ENCODE measurements at places on chromosomes 13 and 19.

GRCh38 chr13:97911311-97912138 lies 42.0 kb upstream of the IPO5 start:
- peak; percentile 62 for DNase-seq

DNA sequence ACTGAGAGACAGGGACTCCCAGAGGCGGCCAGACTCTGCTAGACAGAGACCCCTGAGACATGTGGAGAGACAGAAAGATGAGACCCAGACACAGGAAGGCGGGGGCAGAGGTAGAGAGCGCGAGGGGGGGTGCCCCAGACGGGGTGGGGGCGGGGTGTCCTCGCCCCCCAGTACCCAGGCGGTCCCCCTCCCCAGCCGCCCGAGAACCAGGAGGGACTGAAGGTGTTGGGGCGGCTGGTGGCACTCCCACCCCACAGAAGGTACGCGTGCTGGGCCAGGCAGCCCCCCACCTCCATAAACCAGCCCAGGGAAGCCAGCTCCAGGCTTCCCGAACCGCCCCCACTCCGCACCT lies 336 bp downstream of the SLC8A2 start:
- DNase-seq: no peak

GRCh38 chr13:43343645-43344044 lies 320.3 kb downstream of the DNAJC15 start:
- DNase-seq: no peak

DNA sequence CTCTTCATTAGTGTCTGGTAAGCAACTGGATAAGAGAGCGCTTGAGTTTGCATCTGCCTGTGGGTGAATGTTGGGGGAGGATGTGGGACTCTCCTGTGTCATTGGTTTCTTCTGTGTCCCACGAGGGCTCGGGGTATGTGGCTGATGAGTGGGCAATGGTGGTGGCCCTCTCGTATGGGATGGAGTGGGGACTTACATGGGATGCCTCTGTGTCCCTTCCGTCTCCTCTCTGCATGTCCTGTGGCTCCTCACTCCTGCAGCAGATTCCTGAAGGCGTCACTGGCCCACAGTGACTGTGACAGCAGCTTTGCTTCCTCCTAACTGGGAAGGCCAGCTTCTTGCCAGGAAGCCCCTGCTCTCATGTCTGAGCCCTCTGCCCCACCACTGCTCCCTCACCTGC lies 2.6 kb upstream of the LRP3 start:
- no peak for DNase-seq

DNA sequence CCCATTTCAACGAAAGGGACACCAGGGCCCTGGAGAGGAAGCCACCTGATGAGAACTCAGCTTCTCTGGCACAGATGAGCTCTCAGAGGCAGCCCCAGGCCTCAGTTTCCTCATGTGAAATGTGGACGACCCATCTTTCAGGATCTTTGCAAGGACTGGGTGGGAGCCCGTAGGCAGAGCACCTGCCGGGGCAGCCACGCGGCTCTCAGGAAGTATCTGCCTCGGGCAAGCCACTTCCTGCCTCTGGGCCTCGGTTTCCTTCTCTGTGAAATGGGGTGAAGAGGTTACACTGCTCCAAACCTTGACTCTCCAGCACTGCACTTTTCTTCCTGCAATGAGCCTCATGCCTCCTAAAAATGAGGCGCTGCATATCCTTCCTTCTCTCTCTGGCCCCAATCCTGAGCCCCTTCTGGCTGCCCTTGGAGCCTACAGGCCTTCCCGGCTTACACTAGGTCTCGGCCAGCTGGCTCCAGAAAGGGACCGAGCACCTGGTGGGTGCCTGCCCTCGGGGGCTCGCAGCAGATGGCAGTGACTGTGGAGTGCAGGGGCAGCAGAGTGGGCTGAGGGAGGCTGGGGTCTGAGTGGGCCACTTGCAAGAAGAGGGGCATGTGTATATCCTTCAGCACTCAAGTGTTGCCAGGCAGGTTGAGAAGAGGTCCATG lies 3.5 kb downstream of the SSBP4 start:
- DNase-seq: no peak

DNA sequence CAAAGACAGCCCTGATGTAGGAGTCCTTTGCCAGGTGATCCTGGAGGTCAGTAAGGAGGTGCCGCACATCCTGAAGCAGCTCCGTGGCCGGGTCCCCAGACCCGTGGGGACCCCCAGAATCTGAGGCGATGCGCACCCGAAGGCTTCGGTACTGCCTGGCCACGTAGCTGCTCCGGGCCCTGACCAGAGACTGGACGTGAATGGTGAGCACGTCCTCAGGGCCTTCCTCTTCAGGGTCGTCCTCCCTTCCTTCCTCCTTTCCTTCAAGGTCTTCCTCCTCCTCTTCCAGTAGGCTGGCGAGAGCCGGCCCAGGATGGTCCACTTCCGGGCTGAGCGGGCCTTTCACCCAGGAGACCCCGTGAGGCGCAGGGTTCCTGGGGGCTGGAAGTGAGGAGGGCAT lies 7.5 kb downstream of the RINL start:
- no peak for DNase-seq

DNA sequence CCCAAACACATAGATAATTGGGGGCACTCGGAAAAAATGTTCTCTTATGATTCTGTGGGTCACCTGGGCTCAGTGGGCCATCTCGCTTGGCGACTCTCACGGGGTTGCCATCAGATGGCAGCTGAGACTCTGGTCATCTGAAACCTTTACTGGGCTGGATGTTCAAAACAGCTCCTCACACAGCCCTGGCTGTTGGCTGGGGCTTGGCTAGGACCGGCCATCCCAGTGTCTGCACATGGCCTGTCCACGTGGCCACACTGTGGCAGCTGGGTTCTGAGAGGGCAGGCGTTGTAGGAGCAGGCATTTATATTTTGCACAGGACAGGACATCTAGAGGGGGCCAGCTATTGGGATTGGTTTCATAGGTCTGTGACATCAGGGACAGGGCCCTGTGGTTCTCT lies 15.5 kb downstream of the MED25 start:
- DNase-seq: no peak

GRCh38 chr19:49297403-49297802 lies 27.6 kb downstream of the SLC6A16 start:
- DNase-seq: no peak

DNA sequence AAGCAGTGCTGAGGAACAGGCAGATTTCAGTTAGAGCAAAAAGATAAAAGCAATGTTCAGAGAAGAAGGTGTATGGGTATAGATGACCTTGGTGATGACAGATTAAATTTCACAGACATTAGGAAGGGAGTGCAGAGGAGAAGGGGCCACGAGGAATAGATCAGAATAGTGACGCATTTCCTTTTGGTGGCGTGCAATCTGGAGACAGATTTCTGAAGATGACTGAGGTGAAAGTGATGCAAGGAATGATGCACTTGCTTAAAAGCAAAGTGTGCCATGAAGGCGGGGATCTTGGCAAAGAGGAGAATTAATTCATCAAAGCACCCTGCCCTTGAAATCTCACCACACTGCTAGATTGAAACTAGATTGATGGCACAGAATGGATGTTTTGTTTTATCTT lies 202.4 kb downstream of the ITGBL1 start:
- no peak for DNase-seq

DNA sequence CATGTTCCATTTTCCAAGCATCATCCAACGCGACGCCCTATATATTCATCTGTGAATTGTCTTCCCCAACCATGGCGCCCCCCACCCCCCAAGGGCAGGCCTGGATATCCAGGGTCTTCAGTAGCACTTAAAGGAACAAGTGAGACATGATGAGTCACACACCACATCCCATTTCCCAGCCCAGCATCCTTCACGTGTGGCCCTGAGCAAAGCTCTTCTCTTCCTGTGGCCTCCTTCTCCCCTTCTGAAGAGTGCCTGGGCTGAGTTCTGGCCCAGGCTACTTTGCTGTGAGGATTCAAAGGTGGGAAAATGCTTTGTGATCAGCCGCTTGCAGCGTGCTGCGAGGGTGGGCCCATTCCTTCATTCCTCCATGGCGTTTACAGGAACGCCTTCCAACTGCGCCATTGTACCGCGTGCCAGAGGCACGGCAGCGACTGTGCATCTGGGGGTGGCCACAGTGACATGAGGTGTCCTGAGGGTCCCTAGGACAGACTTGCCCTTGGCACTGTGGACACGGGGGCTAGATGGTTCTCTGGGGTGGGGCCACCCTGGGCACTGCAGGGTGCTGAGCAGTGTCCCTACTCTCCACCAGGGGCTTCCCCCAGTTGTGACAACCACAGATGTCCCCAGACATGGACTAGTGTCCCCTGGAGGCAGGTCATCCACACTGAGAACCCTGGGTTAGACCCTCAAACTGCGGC lies 11.7 kb downstream of the PLIN4 start:
- no peak for DNase-seq

DNA sequence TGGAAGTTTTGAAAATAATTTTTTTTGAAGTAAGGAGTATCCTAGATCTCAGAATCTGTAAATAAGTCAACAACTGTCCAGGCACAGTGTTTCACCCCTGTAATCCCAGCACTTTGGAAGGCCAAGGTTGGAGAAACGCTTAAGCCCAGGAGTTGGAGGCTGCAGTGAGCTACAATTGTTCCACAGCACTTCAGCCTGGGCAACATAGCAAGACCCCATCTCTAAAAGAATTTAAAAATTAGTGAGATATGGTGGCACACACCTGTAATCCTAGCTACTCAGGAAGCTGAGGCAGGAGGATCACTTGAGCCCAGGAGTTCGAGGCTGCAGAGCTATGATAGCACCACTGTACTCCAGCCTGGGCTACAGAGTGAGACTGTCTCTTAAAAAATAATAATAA lies 87.2 kb upstream of the ZNF507 start:
- no peak for DNase-seq

- DNase-seq: no peak
Measured at GRCh38 chr19:55454787-55455243, 6.6 kb downstream of the ISOC2 start.

DNA sequence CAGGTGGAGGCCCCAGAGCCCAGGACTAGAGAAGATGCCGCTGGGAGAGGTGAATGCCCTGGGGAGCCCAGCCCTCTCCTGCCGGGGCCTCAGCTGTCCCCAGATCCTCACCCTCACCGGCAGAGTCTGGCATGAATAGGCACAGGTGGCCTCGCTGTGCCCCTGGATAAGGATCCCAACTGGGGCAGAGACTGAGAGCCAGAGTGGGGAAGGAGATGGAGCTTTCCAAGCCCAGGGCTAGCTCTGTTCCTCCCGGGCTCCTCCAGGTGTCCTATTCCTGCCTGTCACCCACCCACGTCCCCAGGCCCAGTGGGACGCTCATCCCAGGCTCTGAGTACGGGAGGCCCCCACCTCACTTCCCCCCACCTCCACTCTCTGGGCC lies 16.5 kb downstream of the PRR36 start:
- no peak for DNase-seq

- no peak for DNase-seq
Measured at GRCh38 chr19:30516531-30516930, 144.3 kb downstream of the ZNF536 start.

GRCh38 chr13:80877209-80877943 lies 536.5 kb upstream of the SPRY2 start:
- DNase-seq: no peak

- no peak for DNase-seq
Measured at GRCh38 chr13:110151462-110151861, 155.5 kb downstream of the COL4A1 start.

DNA sequence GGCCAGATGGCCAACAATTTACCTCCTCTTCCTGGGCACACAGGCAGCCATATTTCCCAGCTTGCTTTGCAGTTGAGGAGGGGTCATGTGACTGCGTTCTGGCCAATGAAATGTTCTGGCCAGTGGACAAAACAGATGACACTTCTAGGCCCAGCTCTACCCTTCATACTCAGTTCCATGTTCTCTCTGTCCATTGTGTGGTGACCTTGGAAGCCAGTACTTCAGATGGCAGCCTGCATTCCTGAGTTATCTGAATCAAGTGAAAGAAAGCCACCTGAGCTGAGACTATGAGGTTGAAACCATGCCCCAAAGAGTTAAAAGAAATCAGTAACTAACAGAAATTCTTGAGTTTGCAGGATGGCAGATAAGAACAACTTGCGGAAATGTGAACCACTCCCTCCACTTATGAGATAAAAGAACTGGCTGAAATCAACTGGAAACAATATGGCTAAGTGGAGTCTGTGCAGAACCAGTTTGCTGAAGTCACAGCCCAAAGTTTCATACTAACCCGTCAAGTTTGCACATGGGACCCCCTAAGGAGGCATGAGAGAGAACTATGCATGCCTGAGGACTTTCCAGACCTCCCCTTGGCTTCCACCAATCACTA lies 8.1 kb downstream of the FAM187B start:
- no peak for DNase-seq

DNA sequence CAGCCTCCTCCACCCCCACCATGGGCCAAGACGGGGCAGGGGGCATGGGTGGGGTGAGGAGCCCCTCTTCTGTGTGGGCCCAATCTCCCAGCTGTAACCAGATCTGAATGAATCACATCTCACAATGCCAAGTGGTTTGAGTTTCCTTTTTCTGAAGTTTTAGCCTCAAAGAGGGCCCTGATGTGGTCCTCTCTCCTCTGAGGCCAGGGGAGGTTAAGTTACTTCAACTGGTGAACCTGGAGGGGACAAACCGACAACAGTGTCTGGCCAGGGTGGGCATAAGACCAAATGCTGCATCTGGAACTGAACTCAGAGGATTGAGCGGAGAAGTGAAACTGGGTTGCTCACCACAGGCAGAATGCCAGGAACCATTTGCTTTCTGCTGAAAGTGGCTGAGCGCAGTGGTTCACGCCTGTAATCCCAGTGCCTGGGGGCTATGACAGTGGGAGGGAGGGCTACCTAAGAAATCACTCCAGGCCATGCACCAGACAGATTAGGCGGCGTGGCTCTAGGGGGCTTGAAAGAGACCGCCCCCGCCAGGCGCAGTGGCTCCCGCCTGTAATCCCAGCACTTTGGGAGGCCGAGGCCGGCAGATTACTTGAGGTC lies 15.4 kb upstream of the IRGC start:
- no peak for DNase-seq

- no peak for DNase-seq
Measured at GRCh38 chr13:98228661-98229341, 51.7 kb upstream of the RNF113B start.

DNA sequence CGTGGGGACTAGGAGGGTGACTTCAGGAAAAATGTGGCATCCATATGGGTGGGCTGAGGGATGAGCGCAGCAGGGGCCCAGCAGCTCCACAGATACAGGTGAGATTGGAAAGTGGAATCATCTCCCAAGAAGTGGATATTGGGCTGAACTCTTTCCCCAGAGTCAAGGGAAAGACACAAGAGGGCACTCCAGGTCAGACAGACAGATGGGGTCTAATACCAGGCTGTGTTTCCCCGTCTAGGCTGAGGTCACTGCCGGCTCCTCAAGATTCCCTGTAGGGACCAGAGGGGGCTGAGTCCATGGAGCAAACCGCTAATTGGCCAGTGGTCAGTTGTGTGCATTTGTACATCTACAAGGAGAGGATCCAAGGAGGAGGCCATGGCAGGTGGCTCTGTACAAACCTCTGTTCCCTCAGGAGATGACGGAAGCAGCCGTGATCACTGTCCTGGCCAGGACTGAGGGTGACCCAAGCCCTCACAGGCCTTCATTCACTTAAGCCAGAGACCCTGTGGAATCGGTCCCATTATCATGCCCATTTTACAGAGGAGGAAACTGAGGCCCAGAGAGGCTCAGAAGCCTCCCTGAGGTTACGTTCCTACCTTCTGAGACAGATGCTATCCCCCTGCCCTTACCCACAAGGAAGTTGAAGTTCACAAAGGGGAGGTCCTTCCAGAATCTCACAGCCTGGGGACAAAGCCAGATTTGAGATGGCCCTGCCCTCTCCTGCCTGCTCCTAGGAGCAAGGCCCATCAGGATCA lies 14.9 kb upstream of the IGLON5 start:
- peak; percentile 53 for DNase-seq

- DNase-seq: no peak
Measured at GRCh38 chr13:19173752-19174151, 7.9 kb downstream of the TUBA3C start.

- no peak for DNase-seq
Measured at GRCh38 chr13:47372751-47373150, 475.9 kb upstream of the HTR2A start.

GRCh38 chr13:113877149-113877990 lies 13.5 kb upstream of the GAS6 start:
- DNase-seq: no peak

All from iPS-NIHi11 (cell line).